Fibroblast of mammary gland (primary cell): ENCODE measurements at places on chromosomes 7 and 10.

DNA sequence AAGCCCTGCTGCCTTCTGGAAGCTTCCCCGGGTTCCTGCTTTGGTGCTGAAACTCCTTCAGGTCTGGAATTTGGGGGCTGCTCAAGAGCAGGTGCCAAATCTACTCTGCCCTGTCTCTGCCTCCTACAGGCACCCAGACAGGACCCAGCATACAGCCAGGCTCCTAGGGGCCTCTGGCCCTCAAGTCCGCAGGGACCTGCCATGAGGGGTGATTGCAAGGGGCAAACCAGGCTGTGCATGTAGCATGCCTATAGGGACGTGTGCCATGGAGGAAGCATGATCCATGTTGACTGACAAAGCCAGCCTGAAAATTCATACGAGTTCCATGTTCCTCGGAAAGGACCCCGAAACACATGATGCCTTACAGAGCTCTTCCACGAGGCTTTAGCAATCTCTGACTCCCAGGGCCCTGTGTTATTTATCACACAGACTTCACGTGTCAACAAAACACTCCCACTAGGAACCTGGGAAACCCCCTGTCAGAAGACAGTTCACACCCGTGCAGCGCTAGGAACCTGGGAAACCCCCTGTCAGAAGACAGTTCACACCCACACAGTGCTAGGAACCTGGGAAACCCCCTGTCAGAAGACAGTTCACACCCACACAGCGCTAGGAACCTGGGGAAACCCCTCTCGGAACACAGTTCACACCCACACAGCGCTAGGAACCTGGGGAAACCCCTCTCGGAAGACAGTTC is 75.3 kb upstream of the DNAAF5 start:
- DNase-seq = no peak

DNA sequence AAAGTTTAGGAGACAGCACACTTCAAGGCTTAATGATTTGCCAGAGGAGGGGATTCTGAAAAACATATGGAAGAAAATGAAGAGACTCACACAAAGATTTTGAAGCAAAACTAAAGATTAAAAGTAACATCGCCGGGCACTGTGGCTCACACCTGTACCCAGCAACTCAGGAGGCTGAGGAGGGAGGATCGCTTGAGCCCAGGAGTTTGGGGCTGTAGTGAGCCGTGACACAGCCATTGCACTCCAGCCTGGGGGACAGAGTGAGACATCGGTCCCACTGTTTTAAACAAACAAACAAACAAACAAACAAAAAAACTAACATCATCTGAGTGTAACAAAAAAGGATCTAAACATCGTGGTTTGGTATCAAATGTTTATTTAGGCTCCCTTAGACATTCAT is 33.7 kb upstream of the DAGLB start:
- DNase-seq = no peak

DNA sequence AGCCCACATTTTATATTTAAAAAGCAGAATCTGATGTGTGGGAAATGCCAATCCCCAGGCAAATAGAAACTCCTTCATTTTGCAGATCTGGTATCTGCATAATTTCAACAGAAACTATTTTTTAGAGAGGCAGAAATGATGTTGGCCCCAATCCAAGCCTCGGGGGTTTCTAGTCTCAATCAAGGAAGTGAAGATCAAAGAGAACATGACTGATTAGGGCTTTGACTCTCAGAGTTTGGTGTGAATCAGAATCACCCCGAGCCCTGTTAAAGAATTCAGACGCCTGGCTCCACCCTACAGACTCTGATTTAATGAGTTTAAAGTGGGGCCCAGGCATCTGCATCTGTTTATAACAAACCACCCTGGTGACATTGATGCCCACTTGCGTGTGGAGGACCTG is 36.7 kb upstream of the UBE2H start:
- no peak for DNase-seq

GRCh38 chr7:48148311-48148710 is 22.9 kb upstream of the ABCA13 start:
- no peak for DNase-seq
